Thymus (tissue), 14 donors: ENCODE measurements at places on chromosomes 5 and 9. TPM values are rescaled to one million over a fixed set of nuclear protein-coding genes. Genes with fewer than 3 reads are reported as not detected.

NR5A1 gene
- total RNA-seq = 0.52 TPM

DNA sequence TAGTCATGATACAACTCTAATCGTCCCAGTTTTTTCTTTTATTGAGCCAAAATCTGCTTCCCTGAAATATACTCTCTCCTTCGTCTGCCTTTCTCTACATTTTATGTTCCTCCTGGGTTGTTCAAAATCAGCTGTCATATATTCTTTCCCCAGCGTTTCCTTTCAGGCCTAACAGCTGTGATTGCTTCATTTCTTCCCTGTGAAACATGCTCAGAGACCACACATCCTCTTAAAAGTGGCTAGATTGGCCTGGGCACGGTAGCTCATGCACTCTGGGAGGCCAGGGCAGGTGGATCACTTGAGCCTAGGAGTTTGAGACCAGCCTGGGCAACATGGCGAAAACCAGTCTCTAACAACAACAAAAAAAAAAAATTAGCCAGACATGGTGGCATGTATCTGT is 25.1 kb downstream of the NFX1 start:
- H3K27me3 ChIP-seq = no peaks in the 10 kb centered on the region
- peaks cover 88% of the 10 kb centered on the region for H3K36me3 ChIP-seq
- no peak for DNase-seq
- no peaks in the 10 kb centered on the region for H3K4me1 ChIP-seq
- H3K27ac ChIP-seq = no peak overlapping the region
- H3K4me3 ChIP-seq = no peak overlapping the region

GRCh38 chr5:60792438-60792837 is 51.6 kb downstream of the ELOVL7 start:
- H3K27ac ChIP-seq = no peak overlapping the region
- H3K36me3 ChIP-seq = no peaks in the 10 kb centered on the region
- H3K4me1 ChIP-seq = no peaks in the 10 kb centered on the region
- no peak overlapping the region for H3K4me3 ChIP-seq

DNA sequence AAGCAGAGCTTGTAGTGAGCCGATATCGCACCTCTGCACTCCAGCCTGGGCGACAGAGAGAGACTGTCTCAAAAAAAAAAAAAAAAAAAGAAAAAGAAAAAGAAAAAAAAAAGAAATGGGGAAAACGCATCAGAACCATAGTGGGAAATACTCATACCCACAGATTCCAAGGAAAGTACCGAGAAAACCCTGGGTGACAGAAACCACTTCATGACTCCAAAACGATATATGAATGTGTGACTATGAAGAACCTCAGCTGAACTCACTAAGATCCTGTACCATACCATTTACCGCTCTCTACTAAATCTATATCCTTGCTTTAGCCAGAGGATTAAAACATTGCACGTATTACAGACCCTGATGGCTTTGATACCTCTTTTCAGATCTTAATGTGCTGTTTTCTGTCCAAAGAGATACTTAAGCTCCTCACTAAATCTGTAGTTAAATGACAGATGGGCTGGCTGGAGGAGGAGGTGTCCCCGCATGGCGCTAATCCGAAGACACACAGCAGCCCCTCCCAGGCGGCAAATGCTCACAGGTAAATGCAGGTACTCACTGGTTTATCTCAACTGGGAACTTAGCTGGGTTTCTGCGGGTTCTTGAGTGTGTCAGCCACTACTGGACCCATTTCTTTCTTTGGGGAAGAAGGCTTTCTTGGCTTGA is 2.8 kb downstream of the LPCAT1 start:
- H3K4me3 ChIP-seq = no peak overlapping the region
- no peak overlapping the region for H3K27ac ChIP-seq
- peaks cover 19% of the 10 kb centered on the region for H3K36me3 ChIP-seq
- DNase-seq = no peak

GRCh38 chr5:116947691-116948528 is 373.3 kb upstream of the SEMA6A start:
- H3K4me3 ChIP-seq = no peak overlapping the region
- no peaks in the 10 kb centered on the region for H3K4me1 ChIP-seq
- no peak overlapping the region for H3K27ac ChIP-seq

DNA sequence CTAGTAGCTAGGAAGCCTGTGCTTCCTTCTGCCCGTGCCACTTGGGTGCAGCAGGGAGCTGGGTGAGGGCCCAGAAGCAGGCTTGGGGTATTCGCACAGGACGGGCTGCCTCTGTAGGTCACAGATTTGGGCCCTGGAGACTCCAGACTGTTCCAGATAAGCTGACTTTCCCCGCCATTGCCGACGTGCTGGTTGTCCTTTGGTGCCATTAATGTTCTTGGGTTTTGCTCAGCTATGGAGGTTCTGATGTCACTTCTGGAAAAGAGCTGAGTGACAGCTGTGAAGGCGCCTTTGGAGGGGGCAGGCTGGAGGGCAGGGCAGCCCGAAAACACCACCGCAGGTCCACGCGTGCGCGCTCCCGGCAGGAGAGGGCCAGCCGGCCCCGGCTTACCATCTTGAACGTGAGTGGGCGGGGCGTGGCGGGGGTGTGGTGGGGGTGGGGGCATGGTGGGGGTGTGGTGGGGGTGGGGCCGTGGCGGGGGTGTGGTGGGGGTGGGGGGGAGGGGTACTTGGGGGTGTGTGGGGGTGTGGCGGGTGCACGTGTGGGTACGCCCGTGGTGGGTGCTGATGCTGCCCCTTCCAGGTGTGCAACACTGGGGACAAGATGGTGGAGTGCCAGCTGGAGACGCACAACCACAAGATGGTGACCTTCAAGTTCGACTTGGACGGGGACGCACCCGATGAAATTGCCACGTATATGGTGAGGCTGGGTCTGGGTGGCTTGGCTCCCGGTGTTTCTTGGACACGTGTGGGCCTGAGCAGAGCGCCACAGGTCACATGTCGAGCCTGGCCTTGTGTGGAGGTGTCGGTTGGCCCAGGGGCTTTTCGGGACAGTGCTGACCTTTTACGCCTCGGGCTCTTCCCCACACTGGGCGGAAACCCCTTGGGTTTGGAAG is 79.6 kb downstream of the WNK2 start:
- H3K4me3 ChIP-seq = no peak overlapping the region
- no peak for DNase-seq
- H3K27ac ChIP-seq = no peak overlapping the region
- peaks cover 18% of the 10 kb centered on the region for H3K4me1 ChIP-seq
- H3K36me3 ChIP-seq = no peaks in the 10 kb centered on the region

DNA sequence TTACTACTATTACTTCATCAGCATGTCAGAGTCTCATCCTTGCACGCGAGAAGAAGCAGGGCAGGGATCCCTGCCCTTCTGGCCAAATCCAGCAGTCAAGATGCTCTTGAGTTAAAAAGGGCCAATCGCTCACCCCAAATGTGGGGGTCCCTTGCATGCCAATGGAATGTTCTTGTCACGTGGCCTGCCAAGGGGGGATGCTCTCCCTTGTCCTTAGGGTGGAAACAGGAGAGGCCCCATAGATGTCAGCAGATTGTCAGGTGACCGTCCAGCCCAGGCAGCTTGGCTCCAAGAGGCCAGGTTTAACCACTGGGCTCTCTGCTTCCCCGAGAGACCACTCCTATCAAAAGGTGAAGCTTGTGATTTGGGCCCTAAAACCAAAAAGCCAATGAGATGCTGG is 25.3 kb upstream of the DUSP1 start:
- no peak for DNase-seq
- H3K27me3 ChIP-seq = no peaks in the 10 kb centered on the region
- no peak overlapping the region for H3K27ac ChIP-seq
- no peak overlapping the region for H3K4me3 ChIP-seq
- no peaks in the 10 kb centered on the region for H3K36me3 ChIP-seq
- peaks cover 68% of the 10 kb centered on the region for H3K4me1 ChIP-seq

GRCh38 chr5:13034061-13034460 is 910.4 kb downstream of the DNAH5 start:
- no peak for DNase-seq
- no peaks in the 10 kb centered on the region for H3K27me3 ChIP-seq
- H3K27ac ChIP-seq = no peak overlapping the region
- H3K36me3 ChIP-seq = no peaks in the 10 kb centered on the region
- no peaks in the 10 kb centered on the region for H3K4me1 ChIP-seq

- no peak overlapping the region for H3K4me3 ChIP-seq
- no peaks in the 10 kb centered on the region for H3K27me3 ChIP-seq
Measured at GRCh38 chr5:101212942-101213514, 309.9 kb upstream of the ST8SIA4 start.
